ENCODE measurements at places on chromosomes 3 and 15. TPM values are rescaled to one million over a fixed set of nuclear protein-coding genes. Genes with fewer than 3 reads are reported as not detected.
A peak's percentile ranks its signal among the peaks of the same experiment; 100 is the strongest.

DNA sequence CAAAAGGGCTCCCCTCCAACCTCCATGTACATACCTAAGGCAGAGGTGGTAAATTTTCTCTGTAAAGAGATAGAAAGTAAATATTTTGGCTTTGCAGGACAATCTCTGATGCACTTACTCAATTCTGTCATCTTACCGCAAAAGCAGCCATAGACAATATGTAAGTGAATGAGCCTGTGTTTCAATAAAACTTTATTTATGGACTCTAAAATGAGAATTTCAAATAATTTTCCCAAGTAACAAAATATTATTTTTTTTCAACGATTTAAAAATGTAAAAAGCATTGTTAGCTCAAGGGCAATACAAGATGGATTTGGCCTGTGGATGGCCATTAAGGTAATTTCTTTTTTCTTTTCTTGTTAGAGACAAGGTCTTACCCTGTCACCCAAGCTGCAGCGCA lies 44.7 kb downstream of the SHQ1 start:
- DNase-seq = no peak

DNA sequence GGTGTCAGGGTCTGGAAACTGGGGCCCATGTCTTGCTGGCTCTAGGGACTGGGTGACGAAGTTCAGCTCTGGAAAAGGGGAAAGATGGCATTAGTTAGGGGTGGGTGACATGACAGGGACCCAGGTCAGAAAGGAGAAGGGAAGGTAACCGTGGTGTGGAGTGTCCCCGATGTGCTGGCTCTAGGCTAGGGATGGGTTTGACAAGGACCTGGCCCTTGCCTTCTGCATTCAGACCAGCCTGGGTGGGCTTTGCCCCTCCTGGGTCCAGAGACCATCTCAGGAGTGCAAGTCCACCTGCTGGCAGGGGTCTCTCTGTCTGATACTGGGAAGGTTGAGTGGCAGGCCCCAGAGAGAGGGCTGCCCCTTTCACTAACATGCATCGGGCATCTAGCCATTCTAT lies 28.7 kb upstream of the ATP2B2 start:
- DNase-seq = no peak

The STRIT1 gene
- total RNA-seq = not detected

DNA sequence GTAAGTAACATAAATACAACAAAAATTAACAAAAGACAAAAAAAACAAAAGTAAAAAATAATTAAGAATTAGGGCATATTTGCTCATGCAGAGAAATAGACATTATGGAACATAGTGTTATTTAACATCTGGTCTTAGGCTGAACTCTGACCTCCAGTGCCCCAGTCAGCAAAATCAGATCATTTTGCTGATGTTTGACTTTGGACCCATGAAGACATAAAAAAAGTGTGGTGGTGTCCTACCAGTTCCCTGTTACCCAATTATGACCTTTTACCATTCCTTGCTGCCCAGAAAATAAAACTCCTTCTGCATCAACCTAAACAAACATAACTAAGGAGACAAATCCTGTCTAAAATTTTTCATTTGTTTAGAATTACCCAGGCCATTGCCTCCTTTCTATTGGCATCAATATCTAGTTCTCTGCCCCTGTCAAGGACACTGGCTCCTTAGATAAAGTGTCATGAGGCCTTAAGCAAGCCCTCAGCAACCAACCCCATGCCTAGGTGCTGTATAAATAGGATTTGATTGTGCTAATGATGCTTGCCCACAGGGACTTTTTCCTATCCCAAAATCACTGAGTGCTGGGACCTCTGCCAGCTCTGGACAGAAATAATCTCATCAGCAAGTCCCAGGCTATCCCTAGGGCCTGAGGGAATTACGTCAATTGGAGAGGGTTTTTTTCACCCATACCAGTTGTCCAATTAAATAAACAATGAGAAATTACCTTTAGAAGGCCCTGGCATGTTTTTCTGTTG lies 334.5 kb upstream of the UMPS start:
- no peak for DNase-seq

DNA sequence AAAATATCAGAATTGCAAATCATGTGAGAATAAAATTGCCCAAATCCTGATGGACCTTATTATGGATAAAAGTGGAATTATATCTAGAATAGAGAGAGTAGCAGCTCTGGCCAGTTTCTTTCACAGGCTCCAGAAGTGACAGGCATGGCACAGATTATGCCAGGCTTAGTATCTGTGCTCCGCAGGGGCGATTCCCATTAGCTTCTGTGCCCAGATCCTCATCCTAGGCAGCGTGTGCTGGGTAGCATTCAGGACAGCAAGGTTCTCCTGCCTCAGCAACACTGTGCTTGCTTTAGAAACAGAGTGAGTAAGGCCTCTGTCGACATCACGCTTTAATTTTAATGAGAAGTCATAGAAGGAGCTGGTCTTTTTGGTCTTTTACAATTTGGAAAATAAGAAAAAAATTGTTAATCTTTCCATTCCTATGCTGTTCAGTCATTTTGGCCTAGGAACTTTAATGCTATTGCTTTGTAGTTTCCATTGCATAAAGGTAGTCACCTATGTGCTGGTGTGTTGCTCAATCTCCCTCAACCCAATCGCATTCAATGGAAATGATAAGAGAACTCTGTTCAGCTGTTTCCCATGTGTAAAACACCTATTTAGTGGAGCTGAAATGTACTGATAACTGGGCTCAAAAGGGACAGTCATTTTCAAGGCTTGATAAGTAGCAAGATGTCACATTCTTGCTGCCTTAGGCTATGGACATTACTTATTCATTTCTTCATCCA lies 770.1 kb downstream of the AGBL1 start:
- no peak for DNase-seq

DNA sequence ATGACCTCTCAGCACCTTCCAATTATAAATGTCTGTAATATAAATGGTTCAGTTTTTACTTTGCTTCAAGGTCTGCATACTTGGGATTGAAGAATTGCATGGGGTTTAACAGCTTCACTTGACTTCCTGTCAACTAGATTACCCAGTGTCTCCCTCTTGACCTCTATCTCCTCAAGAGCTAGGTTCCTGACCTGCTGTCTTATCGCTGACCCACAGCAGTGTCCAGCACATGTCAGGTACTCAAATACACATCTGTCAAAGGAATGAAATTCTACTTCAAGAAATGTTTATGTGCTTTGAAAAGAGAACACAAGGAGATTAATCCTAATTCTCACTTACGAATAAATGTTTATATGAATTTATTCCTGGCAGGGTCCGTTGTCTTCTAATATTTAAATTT lies 284.5 kb downstream of the SLC9A9 start:
- no peak for DNase-seq

DNA sequence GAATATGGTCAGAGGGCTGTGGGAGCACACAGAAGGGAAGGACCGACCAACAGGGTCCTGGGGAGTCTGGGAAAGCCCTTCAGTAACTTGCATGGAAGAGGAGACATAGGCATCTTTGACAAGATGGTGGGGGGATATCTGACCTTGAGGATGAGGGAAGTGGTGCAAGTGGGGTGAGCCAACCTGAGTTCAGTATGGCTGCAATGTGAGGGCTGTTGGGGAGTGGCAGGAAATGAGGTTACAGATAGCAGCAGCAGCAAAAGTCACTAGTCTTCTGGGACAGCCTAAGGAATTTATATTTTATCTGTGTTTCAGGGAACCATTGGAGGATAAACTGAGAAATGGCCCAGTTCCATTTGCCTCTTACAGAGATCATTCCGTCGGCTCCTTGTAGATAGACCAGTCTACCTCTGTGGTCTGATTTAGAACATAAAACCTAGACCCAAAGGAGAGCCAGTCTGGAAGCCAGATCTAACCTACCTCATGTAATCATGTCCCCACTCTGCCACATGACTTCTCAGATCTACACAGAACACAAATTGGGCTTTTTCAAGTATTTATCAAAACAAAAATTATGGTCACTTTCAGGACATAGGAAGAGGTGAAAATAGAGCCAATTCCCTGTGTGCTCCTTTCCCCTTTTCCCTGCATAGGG lies 75.6 kb downstream of the ST6GAL1 start:
- DNase-seq = no peak

GRCh38 chr3:792630-793029 lies 300.2 kb upstream of the CNTN6 start:
- no peak for DNase-seq

The MINAR1 gene
- 1.3 TPM for total RNA-seq

GRCh38 chr15:93302080-93302765 lies 213.2 kb upstream of the RGMA start:
- no peak for DNase-seq

GRCh38 chr3:156143136-156143535 lies 22.8 kb downstream of the KCNAB1 start:
- DNase-seq = no peak

DNA sequence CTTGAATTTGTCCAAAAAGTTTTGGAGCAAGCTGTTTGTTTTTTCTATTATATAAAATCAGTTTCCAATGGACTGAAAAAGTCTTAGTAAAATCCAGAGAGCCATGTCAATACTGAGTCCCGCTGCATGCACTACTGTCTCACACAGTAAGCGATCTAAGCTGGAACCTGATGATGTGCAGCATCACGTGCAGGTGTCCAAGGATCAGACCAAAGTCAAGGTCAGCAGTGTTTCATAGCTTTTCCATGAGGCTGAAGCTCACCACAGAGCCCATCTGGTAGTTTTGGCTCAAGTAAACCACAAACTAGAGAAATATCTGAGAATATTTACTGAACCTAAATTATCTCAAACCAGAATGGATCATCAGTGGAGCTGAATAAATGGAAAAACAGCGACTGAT lies 784.0 kb upstream of the SEMA6D start:
- DNase-seq = no peak

The SCN11A gene
- total RNA-seq = 0.22 TPM

GRCh38 chr3:157282261-157283191 lies 122.6 kb upstream of the CCNL1 start:
- no peak for DNase-seq

DNA sequence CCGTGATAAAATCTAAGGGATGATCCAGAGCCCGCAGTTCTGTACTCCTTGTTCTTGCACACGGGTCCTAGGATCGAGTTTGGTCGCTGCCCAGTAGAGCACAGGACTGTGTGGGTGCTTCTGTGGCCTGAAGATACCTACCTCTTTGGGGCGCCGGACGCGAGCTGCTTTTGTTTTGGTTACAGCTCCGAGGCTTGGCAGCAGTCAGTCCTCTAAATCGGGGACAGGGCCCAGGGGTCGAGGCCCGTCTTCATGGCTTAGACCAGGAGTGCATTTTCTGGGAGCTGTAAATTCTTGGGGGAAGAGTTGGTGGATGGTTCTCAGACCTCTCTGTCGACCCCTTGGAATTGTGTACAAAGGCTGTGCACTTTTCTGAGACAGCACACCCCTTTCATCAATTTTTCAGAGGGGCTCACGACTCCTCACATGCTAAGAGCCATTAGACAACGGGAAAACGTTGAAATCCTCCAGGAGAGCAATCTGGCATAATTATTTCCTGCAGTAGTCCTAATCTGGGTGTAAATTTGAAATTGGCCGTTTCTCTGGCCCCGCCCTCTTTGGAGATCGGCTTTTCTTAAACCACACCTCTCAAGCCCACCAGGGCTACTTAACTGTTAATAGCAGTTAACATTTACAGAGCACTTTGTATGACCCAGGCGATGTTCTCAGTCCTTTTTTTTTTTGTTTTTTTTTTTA lies 928 bp downstream of the CEP97 start:
- DNase-seq = peak; percentile 71

DNA sequence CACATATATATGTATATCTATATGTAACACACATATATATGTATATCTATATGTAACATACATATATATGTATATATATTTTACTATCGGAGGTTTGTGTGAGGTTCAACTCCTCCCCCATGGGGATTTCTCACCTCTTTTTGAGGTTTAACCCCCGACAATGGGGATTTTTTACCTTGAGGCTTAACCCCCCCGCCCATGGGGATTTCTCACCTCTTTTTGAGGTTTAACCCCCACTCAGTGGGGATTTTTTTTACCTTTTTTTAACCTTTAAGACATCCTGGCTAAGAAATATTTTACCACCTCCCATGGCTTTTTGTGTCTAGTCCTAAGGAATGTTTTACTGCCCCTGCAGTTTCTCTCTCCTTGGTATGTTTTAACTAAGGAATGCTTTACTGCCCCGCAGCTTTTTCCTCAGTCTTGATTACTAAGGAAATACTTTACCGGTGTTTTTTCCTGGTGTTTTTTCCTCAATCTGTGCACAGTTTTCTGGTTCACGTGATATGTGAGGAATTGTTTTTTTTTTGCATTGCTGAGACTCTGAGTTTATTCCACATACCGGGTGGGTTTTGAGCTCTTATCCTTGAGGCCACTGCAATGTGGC lies 185.2 kb downstream of the KLF13 start:
- no peak for DNase-seq

DNA sequence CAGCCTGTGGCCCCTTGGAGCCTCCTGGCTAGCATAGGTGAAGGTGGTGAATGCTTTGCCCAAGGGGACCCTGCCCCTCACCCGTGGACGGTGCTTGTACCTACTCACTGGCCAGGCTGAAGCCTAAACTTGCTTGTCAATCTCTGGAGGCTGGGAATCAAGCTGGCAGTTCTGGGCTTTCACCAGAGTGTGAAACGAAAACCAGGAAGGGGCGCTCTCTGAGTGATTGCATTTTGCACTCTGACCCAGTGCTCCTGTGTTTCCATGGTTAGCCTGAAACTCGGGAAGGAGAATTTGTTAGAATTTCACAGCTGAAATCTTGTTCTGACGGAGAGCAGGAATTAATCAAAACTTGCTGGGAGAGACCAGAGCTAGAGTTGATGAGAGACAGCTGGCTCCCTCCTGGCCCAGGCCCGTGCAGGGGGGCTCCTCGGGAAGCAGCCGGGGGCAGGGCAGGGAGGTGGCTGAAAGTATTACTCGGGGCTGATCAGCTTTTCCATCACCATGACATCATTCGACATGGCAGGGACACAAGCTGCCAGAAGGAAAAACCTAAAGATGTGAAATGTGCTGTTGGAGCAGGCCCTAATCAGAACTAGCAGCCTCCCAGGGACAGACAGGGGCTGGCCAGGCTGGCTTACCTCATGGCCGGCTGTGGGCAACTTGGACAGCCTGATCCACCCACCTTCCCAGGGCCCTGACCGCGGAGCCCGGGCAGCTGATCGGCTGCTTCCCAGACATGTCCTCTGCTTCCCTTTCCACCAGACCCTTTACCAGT lies 323.6 kb upstream of the CTDSPL start:
- no peak for DNase-seq

The IL16 gene
- 85.1 TPM for total RNA-seq

DNA sequence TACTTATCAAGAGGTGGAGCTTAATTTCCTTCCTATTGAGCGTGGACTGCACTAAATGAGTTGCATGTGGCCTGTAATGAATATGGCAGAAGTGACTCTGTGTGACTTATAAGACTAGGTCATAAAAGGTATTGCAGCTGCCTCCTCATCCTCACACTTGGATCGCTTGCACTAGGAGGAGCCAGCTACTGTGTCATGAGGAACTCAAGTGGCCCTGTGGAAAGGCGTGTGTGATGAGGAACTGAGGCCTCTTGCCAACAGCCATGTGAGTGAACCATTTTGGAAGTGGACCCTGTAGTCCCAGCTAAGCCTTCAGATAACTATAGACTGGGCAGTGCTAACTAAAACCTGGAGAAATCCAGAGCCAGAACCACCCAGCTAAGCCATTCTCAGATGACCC lies 7.1 kb upstream of the SLC30A4 start:
- no peak for DNase-seq

- no peak for DNase-seq
Measured at GRCh38 chr15:34335176-34336032, 2.2 kb downstream of the SLC12A6 start.

The AGBL1 gene
- not detected for total RNA-seq

The TRIP4 gene
- 20.5 TPM for total RNA-seq

The SNX22 gene
- total RNA-seq = 61.6 TPM

All from OCI-LY7 (cell line).